ENCODE measurements at places on chromosomes 12 and 14. TPM values are rescaled to one million over a fixed set of nuclear protein-coding genes. Genes with fewer than 3 reads are reported as not detected.

The C12orf54 gene
- not detected for total RNA-seq

The SIX4 gene
- 4.7 TPM for total RNA-seq

The FBXO34 gene
- total RNA-seq: 14.2 TPM

The ALDH1L2 gene
- 2.2 TPM for total RNA-seq

The ACSM4 gene
- total RNA-seq: not detected

The KITLG gene
- total RNA-seq: 46.4 TPM

The RIMBP2 gene
- not detected for total RNA-seq

The KLRC4 gene
- not detected for total RNA-seq

The TUNAR gene
- not detected for total RNA-seq

The OAS1 gene
- 2.9 TPM for total RNA-seq

The OR6C2 gene
- not detected for total RNA-seq

The CNTN1 gene
- total RNA-seq: 0.07 TPM

The TBX5 gene
- not detected for total RNA-seq

The FITM1 gene
- total RNA-seq: not detected

Measured in endothelial cell of umbilical vein (primary cell).